Stimulated activated CD4-positive, alpha-beta T cell treated with anti-CD3 and anti-CD28 coated beads, Interleukin-15, amount 100 ng/mL, for 48 hours (primary cell): ENCODE measurements at places on chromosomes 7 and 10.

GRCh38 chr10:4391683-4392082 is 434.3 kb upstream of the AKR1E2 start:
- no peak for DNase-seq

- DNase-seq, result no peak
Measured at GRCh38 chr10:125547010-125547650, 135.8 kb downstream of the TEX36 start.

- no peak for DNase-seq
Measured at GRCh38 chr10:391305-391704, 256.1 kb downstream of the ZMYND11 start.

DNA sequence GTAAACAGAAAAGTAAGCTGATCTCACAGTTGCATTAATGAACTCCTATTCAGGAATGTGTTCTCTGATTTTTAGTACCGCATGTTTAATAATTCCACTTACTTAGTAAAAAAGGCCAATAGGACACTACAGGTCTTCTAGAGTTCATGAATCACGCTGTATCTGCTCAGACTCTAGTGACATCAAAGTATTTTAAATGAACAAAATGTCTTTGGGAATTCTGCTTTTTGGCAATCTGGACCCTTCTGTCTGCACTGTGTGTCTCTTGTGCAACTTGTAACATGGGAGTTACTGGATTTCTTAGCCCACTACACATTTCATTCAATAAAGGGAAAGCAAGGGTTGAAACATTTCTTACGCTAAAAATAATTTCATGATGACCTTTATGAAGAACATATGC is 50.2 kb downstream of the RABGEF1 start:
- no peak for DNase-seq

GRCh38 chr10:67803588-67804394 is 34.2 kb downstream of the DNAJC12 start:
- no peak for DNase-seq

- no peak for DNase-seq
Measured at GRCh38 chr7:36982766-36983165, 258.5 kb upstream of the AOAH start.

DNA sequence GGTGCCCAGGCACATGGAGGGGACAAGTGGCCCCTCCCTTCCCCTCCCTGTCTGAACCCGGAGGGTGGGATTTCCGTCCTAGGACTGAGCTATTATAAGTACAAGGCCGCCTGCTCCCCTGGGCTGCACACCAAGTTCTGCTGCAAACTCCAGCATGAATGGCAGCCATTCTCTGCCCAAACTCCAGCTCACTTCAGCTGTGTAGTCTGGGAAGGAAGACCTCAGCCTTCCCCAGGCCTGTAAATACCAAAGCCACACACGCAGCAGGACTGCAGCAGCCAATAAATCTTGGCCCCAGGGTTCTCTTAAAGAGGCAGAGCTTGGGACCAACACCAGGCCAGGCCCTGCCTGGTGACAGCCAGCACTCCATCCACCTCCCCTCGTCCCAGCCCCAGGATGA is 291.3 kb upstream of the ZMIZ1 start:
- DNase-seq, result no peak

- no peak for DNase-seq
Measured at GRCh38 chr7:28383975-28384374, 28.3 kb upstream of the CREB5 start.

DNA sequence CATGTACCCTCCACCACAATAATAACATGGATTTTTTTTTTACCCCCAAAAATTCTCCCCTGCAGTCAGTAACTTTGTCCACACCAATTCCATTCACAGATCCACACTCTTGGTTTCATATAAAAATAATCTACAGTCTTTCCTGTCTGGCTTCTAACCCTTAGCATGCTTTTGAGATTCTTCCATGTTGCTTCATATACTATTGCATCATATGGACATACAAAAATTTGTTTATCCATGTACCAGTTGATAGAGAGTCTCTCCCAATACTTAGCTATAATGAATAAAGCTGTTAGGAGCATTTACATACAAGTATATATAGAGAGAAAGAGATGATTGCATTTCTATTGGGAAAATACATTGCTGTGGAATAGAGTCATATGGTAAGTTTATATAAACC is 575.0 kb downstream of the XPNPEP1 start:
- no peak for DNase-seq

DNA sequence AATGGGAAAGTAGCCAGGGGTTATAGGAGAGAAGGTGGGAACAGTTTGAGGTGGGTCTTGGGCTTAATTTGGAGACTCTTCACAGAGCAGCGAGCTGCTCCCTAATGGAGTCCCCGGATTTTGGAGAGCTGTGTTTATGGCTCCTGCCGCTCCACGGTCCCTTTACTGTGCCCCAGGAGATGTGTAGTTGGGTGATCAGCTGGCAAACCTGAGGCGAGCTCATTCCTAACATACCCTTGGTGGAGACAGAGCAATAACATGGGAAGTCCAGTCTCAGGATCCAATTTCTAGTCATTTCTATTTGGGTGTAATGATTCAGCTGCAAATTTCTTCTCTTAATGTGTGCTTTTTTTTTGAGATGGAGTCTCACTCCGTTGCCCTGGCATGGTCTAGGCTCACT is 1.5 kb downstream of the GARIN1A start:
- no peak for DNase-seq

DNA sequence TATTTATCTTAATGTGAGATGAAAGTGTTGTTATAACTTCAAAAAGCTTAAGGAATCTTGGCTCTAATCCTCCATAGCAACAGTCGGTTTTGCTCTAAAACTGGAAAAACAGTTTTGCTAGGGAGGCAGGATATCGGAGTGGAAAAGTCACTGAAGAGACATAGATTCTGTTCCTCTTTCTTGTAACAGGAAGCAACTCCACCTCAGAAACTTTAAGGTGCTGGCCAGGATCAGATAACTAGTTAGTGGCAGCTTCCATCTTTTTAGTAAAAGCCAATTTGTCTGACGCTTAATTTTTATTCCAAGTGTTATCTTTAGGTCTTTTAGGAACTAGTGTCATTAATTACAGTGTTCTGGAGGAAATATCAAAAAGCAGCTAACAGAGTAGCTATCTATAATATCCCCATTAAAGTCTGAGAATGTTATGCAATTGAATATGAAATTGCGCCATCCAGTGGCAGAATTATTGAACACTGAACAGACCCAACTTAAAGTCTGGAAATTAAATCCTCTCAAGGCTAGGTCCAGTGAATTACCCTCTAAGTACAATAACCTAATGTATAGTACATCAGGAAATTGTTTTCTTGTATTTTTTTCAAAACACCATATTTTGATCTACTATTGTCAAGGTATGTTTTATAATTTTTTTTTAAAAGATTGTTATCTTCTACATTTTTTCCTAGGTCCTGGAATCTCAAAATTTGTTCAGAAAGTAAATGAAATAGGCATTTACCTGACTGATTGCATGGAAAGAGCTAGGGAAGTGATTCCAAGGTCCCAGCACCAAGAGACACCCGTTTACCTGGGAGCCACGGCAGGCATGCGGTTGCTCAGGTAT is 65.9 kb upstream of the CC2D2B start:
- no peak for DNase-seq

DNA sequence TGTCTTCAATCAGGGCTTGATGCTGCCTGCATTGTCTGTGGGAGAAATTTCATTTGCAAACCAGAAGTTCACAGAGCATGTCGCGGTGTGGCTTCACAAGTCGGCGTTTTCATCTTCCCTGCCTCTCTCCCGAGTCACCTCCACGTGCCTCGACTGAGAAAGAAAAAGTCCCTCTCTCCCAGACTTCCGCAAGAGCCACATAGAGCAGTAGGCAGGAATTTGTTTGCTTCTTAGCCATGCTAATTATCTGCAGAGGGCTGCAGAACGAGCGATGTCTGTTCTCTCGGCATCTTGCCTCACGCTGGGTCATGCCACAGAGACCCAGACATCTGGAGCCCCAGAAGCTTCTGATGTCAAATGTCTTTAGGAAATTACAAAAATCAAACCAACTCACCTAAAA is 272.2 kb downstream of the TCF7L2 start:
- DNase-seq, result no peak

GRCh38 chr7:28165961-28166955 is 14.3 kb downstream of the JAZF1 start:
- DNase-seq, result no peak

DNA sequence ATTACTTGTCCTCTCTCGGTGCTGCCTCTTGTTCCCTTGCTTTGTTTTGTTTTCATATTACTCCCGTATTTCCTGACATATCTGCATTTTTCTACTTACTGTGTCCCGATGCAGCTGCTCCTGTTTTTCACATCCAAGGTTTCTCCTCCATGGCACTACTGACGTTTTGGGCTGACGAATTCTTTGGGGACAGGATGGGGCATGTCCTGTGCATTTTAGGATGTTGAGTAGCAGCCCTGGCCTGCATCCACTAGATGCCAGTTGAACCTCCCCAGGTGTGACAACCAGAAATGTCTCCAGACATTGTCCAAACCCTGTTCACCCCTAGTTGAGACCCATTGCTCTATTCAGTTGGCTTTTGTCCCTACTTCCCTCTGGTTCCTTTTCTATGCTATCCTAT is 12.4 kb downstream of the ZNF789 start:
- no peak for DNase-seq

- DNase-seq, result peak; percentile 14
Measured at GRCh38 chr7:37311355-37311754, 137.3 kb downstream of the ELMO1 start.

DNA sequence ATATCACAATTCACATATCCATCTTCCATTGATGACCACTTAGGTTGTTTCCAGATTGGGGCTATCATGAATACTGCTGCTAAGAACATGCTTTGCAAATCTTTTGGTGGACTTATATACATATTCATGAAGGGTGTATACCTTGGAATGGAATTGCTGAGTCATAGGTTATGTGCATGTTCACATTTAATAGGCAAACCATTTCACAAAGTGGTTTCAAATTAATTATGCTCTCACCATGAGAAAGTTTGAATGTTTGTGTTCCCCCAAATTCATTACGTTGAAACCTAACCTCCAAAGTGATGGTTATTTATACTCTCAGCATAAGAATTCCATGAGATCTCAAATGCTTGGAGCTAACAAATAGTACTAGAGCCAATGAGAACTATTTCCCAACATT is 86.4 kb downstream of the VPS41 start:
- DNase-seq, result no peak

DNA sequence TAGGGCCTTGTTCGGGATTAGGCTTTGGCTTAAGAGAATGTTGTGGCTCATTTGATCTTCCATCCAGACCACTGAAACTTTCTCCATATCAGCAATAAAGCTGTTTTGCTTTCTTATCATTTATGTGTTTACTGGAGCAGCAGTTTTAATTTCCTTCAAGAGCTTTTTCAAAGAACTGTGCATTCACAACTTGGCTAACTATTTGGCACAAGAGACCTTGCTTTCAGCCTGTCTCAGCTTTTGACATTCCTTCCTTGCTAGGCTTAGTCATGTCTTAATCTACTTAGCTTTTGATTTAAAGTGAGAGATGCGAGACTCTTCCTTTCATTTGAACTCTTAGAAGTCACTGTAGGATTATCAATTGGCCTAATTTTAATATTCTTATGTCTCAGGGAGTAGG is 19.1 kb upstream of the AKR1B1 start:
- no peak for DNase-seq

GRCh38 chr7:47513741-47514241 is 68.1 kb downstream of the TNS3 start:
- no peak for DNase-seq

GRCh38 chr10:71712572-71713134 is 6.9 kb downstream of the C10orf105 start:
- no peak for DNase-seq

GRCh38 chr10:84547616-84548015 is 219.2 kb downstream of the CCSER2 start:
- DNase-seq, result no peak

GRCh38 chr7:47040795-47041347 is 541.0 kb downstream of the TNS3 start:
- DNase-seq, result no peak

DNA sequence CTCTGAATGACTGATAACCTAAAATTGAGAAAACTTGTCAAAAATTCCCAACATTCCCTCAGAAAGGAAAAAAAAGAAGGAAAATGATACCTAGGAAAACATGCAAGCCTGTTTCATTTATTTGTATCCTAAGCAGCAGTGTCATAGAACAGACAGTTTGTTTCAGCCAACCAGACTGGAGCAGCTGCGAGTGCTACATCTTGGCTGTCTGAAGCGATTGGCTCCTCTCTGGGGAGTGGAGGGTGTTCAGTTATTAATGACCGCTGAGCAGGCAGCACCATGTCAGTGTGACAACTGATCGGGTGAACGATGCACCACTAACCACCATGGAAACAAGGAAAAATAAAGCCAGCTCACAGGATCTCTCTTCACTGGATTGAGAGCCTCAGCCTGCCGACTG is at the start of gene LRRN3:
Gene LRRN3 (plus strand): TSS at position 282 of the 400 bp plus-strand sequence. CDS start 31,646 bp downstream, outside the sequence.
- DNase-seq, result no peak

DNA sequence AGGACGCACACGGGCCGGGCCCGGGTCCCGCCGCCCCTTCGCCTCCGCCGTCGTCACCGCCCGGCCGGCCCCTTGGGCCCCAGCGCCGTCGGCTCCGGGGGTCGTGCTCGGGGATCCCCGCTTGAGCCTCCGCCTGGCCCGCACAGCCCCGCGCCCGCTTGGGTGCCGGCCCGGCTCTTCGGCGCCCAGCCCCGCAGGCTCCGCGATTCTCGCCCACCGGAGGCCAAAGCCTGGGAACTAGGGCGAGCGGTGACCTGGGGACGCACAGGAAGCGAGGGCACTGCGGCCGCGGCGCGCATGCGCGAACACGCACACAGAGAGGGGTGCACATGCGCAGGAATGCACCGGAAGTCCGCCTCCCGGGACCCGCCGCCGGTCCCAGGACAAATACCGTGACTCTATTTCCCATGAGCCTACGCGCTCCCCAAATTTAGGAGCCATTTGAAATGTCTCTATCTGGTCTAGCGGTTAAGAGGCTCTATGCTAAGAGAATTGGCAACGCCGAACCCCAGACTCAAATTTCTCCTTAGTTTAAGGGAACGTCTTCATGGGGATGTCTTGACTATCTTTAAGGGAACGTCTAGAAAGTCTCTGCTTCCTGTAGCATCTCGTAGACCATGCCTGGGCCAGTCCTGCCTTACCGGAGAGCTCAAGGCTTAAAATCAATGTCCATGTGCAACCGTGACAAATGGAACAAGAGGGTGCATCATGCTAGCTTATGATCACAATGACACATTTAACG is at the start of gene ZNF12:
Gene ZNF12 (minus strand): TSS at position 282 of the 742 bp plus-strand sequence. CDS start 1,774 bp downstream, outside the sequence.
- peak; percentile 93 for DNase-seq

GRCh38 chr10:17980846-17981565 is 29.3 kb downstream of the SLC39A12 start:
- no peak for DNase-seq

GRCh38 chr10:105656856-105657255 is 1015.8 kb downstream of the SORCS3 start:
- no peak for DNase-seq

DNA sequence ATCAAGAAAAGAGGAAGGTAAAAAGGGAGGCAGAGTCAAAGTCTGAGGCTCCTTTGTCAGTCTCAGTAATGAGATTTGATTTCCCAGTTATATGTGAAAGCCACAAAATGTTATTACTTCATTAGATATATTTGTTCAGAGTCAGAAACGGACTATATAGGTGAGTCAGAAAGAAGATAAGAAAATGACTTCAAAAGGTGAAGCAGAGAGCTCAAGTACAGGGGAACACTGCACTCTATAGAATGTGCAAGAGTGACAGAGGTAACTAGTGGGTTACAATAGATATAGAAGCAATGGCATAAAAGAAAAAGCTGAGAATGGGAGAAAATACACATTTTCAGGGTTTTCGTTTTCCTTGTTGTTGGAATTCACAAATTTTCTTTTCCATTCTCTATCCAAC is 43.3 kb downstream of the DGKB start:
- no peak for DNase-seq
